ENCODE measurements at places on chromosomes 4 and X. TPM values are rescaled to one million over a fixed set of nuclear protein-coding genes. Genes with fewer than 3 reads are reported as not detected.

The ADH1B gene
- 1.2 TPM for total RNA-seq

The WAS gene
- not detected for total RNA-seq

The GLOD5 gene
- 0.93 TPM for total RNA-seq

The AFM gene
- 0.79 TPM for total RNA-seq

GRCh38 chrX:128396601-128397000 lies 344.4 kb upstream of the ACTRT1 start:
- H3K36me3 ChIP-seq = no peaks in the 10 kb centered on the region
- DNase-seq = no peak
- no peak overlapping the region for H3K27ac ChIP-seq
- no peak overlapping the region for H3K4me3 ChIP-seq
- H3K4me1 ChIP-seq = no peaks in the 10 kb centered on the region
- no peaks in the 10 kb centered on the region for H3K27me3 ChIP-seq

GRCh38 chr4:52546449-52546848 lies 112.7 kb downstream of the USP46 start:
- DNase-seq = no peak
- no peak overlapping the region for H3K4me3 ChIP-seq
- H3K27ac ChIP-seq = no peak overlapping the region
- H3K27me3 ChIP-seq = no peaks in the 10 kb centered on the region
- H3K36me3 ChIP-seq = no peaks in the 10 kb centered on the region
- no peaks in the 10 kb centered on the region for H3K4me1 ChIP-seq

GRCh38 chr4:7193030-7193958 lies 956 bp downstream of the SORCS2 start:
- H3K27ac ChIP-seq = no peak overlapping the region
- H3K27me3 ChIP-seq = peaks cover 87% of the 10 kb centered on the region
- H3K36me3 ChIP-seq = no peaks in the 10 kb centered on the region
- H3K4me3 ChIP-seq = no peak overlapping the region
- no peaks in the 10 kb centered on the region for H3K4me1 ChIP-seq
- no peak for DNase-seq

DNA sequence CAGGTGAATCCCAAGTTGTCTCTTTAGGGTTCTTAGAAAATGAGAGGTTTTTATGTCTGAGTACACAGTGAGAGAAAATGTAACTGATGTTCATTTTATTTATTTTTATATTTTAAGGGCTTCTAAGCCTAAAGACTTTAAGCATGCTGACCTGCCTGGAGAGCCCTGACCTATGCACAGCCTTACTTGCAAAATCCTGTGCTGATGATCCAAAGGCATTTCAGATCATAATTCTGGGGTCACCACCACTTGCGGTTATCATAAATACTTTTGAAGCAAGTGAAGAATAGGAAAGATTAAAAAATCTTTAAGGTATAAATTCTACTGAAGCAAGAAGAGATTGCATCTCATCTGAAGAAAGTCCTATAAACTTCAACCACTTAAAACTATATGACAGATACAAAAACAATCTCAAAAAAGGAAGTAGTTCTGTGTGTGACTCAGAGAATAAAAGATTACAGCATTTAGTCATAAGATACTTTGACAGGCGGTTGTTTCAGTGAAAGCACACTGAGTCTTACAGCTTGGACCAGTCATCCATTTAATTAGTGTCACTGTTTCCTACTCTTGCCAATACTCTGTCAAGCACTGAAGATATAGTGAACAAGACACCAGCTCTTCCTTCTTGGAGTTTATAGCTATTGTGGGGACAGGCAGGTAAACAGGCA lies 245.2 kb upstream of the DIPK2B start:
- no peak for DNase-seq
- H3K4me1 ChIP-seq = no peaks in the 10 kb centered on the region
- no peaks in the 10 kb centered on the region for H3K27me3 ChIP-seq
- H3K4me3 ChIP-seq = no peak overlapping the region
- no peak overlapping the region for H3K27ac ChIP-seq
- no peaks in the 10 kb centered on the region for H3K36me3 ChIP-seq

GRCh38 chr4:179768996-179769395 lies 2326.8 kb upstream of the AGA start:
- DNase-seq = no peak
- H3K4me3 ChIP-seq = no peak overlapping the region
- H3K4me1 ChIP-seq = no peaks in the 10 kb centered on the region
- no peaks in the 10 kb centered on the region for H3K36me3 ChIP-seq
- H3K27ac ChIP-seq = no peak overlapping the region

DNA sequence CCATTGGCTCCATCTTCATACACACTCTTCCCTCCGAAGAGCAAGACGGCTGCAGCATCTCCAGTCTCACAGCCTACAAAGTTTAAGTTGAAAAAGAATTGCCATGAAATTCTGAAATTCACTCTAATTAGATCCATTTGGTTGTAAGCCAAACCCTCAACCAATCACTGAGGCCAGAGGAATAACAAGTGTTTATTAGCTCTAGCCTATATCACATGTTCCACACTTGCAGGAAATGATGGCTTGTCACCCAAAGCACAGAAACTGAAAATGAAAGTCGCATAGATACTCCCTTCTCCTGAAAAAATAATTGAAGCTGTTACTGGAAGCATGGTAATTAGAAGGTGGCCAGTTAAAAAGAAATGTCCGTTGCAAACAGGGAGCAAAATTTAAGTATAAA lies 1071.8 kb downstream of the CCSER1 start:
- no peak for DNase-seq
- no peak overlapping the region for H3K4me3 ChIP-seq
- no peaks in the 10 kb centered on the region for H3K4me1 ChIP-seq
- no peaks in the 10 kb centered on the region for H3K36me3 ChIP-seq
- H3K27me3 ChIP-seq = no peaks in the 10 kb centered on the region
- no peak overlapping the region for H3K27ac ChIP-seq

DNA sequence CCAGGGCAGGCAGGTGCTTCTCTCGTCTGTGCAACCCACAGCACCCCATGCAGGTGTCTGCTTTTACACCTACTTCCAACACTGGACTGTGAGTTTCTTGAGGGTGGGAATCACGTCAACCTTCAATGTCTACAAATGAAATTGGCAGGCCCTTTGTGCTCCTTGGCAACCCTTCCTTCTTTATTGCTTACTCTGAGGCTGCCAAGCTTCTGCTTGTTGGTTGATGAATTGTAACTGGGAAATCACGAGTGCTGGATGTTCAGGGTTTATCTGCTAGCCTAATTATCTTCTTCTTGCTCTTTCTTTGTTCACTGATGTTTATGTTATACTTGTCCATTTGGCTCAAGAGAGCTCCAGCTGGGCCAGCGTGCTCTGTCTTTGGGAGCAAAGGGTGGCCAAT lies 2.5 kb upstream of the DGAT2L6 start:
- no peaks in the 10 kb centered on the region for H3K36me3 ChIP-seq
- H3K27ac ChIP-seq = no peak overlapping the region
- H3K27me3 ChIP-seq = no peaks in the 10 kb centered on the region
- H3K4me1 ChIP-seq = no peaks in the 10 kb centered on the region
- DNase-seq = no peak

DNA sequence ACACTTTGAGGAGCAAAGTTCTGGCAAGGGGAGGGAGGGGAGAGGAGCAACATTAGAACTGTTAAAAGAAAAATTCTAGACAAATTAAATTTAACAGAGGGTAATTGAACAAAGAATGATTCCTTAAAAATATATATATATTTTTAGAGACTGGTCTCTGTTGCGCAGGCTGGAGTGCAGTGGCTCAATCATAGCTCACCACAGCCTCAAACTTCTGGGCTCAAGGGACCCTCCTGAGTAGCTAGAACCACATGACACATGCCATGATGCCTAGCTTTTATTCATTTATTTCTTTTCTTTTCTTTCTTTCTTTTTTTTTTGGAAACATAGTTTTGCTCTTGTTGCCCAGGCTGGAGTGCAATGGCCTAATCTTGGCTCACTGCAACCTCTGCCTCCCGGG lies 19.1 kb upstream of the SPINK2 start:
- H3K27me3 ChIP-seq = no peaks in the 10 kb centered on the region
- H3K36me3 ChIP-seq = no peaks in the 10 kb centered on the region
- no peak for DNase-seq
- no peak overlapping the region for H3K4me3 ChIP-seq
- no peak overlapping the region for H3K27ac ChIP-seq

DNA sequence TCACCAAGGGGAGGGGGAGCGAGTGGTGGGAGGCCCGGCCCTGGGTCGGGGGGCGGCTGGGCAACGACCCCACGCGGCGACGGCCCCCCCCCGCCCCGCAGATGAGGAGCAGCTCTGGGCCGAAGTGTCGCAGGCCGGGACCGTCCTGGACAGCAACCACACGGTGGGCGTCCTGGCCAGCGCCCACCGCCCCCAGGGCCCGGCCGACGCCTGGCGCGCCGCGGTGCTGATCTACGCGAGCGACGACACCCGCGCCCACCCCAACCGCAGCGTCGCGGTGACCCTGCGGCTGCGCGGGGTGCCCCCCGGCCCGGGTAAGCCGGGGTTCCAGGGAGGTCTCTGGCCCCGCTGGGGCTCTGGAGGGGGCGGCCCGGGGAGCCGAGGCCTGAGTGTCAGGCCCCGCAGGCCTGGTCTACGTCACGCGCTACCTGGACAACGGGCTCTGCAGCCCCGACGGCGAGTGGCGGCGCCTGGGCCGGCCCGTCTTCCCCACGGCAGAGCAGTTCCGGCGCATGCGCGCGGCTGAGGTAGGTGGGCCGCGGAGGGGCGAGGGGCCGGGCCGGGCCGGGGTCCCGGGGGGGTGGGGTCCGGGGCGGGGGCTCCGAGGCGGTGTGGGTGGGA lies 8.7 kb upstream of the FGFRL1 start:
- no peak for DNase-seq
- H3K4me3 ChIP-seq = no peak overlapping the region
- peaks cover 8% of the 10 kb centered on the region for H3K4me1 ChIP-seq
- H3K27ac ChIP-seq = no peak overlapping the region
- H3K36me3 ChIP-seq = no peaks in the 10 kb centered on the region
- peaks cover 13% of the 10 kb centered on the region for H3K27me3 ChIP-seq

DNA sequence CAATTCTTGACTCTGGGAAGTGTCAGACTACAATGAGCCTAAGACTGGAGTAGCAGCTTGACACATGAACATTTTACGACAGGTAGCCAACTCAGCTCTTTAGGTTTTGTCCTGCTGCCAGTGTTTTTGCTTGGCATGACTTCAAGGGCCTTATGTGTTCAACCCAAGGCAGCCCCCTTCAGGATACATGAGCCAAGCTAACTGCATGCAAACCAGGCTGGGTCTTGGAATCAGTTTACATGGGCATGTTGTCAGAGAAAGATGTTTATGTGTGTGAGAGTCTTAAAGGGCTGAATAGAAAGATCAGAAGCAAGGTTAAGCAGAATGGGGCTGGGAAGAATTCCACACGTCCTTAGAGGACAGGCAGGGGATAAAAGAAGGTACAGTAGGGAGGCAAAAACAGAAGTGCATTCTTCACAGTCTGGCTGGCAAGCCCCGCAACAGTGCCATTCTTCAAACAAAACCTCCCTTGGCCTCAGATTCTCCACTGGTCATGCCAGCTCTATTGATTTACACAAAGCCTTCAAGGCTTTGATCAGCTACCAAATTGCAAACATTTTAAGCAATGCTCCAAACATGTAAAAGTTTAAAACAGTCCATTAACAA lies 97.3 kb downstream of the NKX6-1 start:
- no peaks in the 10 kb centered on the region for H3K27me3 ChIP-seq
- H3K36me3 ChIP-seq = no peaks in the 10 kb centered on the region
- H3K4me1 ChIP-seq = no peaks in the 10 kb centered on the region
- no peak overlapping the region for H3K27ac ChIP-seq
- no peak for DNase-seq
- H3K4me3 ChIP-seq = no peak overlapping the region

DNA sequence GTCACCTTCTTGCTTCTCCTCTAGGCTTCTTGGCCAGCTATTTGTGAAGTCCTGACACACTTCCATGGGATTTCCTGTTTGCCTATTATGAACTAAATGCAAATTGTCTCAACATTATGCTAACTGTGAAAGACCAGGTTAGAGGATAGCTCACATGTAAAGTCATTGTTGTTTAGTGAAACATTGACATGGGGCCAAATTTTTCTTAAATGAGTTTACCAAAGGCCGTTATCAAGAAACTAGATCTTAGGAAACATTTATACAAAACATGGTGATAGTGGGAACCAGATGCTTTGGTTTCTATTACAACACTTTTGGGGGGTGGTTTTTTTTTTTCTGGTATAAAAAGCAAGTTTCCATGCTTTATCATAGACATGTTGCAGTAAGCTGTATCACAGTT lies 466.8 kb upstream of the FAM241A start:
- no peak overlapping the region for H3K4me3 ChIP-seq
- no peak for DNase-seq
- H3K27ac ChIP-seq = no peak overlapping the region
- H3K27me3 ChIP-seq = no peaks in the 10 kb centered on the region
- no peaks in the 10 kb centered on the region for H3K36me3 ChIP-seq
- H3K4me1 ChIP-seq = no peaks in the 10 kb centered on the region

DNA sequence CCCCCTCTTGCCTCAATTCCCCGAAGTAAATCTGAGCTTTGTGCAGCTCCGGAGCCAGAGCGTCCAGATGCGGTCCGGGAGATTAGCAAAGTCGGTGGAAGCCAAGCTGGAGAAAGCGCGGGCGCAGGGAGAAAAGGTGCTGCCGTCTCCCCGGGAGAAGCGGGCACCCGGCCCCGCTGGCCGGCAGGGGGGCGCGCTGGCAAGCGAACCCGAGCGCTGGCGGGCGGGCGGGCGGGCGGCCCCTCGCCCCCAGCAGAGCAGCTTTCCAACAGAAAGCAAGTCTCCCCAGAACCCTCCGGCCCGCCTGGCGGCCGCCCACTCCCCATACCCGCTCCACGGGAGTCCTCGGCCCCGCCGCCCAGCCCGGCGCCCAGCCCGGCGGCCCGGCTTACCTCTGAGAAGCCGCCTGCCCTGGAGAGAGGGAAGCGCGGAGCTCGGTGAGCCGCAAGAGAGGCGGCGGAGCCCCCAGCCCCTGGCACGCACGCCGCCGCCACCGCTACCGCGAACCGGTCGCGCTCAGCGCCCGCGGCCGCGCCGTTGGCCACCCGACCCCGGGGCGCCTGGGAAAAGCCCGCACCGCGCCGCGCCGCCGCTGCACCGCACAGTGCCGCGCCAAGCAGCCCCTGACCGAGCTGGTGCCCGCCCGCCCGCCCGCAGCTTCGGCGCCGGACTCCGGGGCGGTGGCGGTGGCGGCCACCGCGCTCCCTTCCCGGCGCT lies 529 bp upstream of the CITED1 start:
- peaks cover 30% of the 10 kb centered on the region for H3K4me1 ChIP-seq
- no peak for DNase-seq
- H3K36me3 ChIP-seq = no peaks in the 10 kb centered on the region
- H3K4me3 ChIP-seq = peak overlapping the region; percentile 43
- H3K27ac ChIP-seq = no peak overlapping the region
- peaks cover 55% of the 10 kb centered on the region for H3K27me3 ChIP-seq

Measured in HepG2 (cell line).